Lung (tissue), 17 donors: ENCODE measurements at places on chromosomes 16 and 17. TPM values are rescaled to one million over a fixed set of nuclear protein-coding genes. Genes with fewer than 3 reads are reported as not detected.

GRCh38 chr16:27969574-27969973 lies 93.9 kb downstream of the GSG1L start:
- DNase-seq: no peak
- no peaks in the 10 kb centered on the region for H3K4me1 ChIP-seq
- no peak overlapping the region for H3K4me3 ChIP-seq
- H3K27ac ChIP-seq: no peak overlapping the region
- no peaks in the 10 kb centered on the region for H3K36me3 ChIP-seq
- H3K27me3 ChIP-seq: no peaks in the 10 kb centered on the region

DNA sequence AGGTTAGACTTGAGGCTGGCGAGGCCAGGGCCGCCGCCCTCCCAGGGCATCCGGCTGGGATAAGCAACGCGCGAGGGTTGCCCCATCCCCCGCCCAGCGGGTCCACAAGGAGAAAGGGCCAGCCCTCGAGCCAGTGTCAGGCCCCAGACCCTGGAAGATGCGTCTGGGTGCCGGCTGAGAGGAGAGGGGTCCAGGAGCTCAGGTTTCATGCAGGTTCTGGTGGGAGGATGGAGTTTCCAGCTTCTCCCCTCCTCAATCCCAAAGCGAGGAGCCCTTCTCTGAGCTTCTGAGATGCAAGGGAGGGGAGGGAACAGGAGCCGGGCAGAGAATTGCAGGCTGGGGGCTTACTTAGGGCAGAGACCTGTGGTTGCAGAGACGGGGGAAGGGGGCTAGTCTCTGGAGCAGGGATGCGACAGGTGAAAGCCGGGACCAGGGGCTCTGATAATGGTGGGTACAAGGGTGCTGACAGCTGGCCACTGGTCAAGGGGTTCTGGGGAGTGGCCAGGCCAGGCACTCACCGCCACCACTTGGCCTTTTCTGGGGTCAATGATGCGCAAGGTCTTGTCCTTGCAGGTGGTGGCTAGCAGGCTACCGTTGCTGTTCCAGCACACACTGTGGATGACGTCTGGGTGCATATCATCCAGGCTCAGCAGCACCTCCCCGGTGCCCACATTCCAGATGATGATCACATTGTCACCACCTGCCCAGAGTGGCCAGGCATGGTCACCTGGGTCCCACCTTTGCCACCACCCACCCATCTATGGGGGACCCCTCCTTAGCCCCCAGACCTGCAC lies 4.2 kb downstream of the CORO6 start:
- peaks cover 49% of the 10 kb centered on the region for H3K27me3 ChIP-seq
- no peak overlapping the region for H3K4me3 ChIP-seq
- peak overlapping the region; percentile 29 for H3K27ac ChIP-seq
- no peak for DNase-seq
- H3K4me1 ChIP-seq: peaks cover 39% of the 10 kb centered on the region

GRCh38 chr16:85302018-85302847 lies 190.0 kb upstream of the CIBAR2 start:
- no peak overlapping the region for H3K4me3 ChIP-seq
- DNase-seq: no peak
- no peaks in the 10 kb centered on the region for H3K36me3 ChIP-seq
- peaks cover 40% of the 10 kb centered on the region for H3K4me1 ChIP-seq

Gene JPH3
- 0.68 TPM for total RNA-seq

GRCh38 chr16:48231727-48232492 lies 12.2 kb upstream of the LONP2 start:
- H3K4me3 ChIP-seq: no peak overlapping the region
- H3K27ac ChIP-seq: no peak overlapping the region
- no peaks in the 10 kb centered on the region for H3K36me3 ChIP-seq
- no peaks in the 10 kb centered on the region for H3K4me1 ChIP-seq

Gene RBBP6
- 93.3 TPM for total RNA-seq

DNA sequence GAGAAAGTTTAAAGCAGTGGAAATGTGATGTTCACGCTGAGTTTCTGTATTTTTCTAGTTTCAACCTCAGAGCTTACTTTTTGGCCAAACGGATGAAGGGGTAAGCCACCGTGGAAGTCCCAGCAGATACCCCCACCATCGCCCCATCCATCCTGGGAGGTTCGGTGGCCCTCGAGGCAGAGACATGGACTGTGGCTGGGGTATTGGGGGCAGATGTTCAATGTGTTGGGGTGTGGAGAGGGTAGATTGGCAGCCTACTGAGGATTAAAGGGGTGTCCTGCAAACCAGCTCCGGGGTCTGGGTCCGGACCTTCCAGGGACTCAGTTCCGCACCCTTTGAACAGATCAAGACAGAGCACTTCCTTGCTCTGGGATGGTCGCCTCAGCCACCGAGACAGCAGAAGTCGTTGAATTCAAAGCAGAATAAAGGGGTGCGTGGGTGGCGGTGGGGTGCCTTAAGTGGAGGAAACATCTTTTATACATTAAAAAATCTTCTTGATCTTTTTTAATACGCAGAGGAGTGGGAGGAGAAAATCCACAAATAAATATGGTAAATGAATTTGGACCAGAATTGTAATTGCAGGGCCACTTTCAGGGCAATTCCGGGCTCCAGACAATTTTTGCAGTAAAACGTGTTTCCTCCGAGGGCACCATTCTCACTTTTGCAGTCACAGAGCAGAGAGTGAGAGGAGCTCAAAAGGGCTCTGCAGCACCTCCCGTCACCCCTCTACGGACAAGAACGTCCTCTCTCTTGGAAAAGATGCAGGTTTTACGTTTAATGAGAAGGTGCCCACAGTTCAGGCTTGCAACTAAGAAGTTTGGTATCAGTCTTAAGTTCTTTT lies 8.2 kb upstream of the CBX8 start:
- H3K27ac ChIP-seq: no peak overlapping the region
- no peaks in the 10 kb centered on the region for H3K4me1 ChIP-seq
- H3K27me3 ChIP-seq: peaks cover 88% of the 10 kb centered on the region
- no peak overlapping the region for H3K4me3 ChIP-seq

Gene KRTAP1-5
- not detected for total RNA-seq

GRCh38 chr17:17737961-17738894 lies 57.0 kb downstream of the RAI1 start:
- peaks cover 46% of the 10 kb centered on the region for H3K4me1 ChIP-seq
- H3K27me3 ChIP-seq: no peaks in the 10 kb centered on the region
- peak; percentile 83 for DNase-seq

GRCh38 chr17:73788111-73788510 lies 143.9 kb upstream of the SDK2 start:
- H3K36me3 ChIP-seq: no peaks in the 10 kb centered on the region
- no peaks in the 10 kb centered on the region for H3K27me3 ChIP-seq
- H3K4me1 ChIP-seq: peaks cover 9% of the 10 kb centered on the region
- no peak for DNase-seq

Gene CTRB2
- total RNA-seq: not detected
